ENCODE measurements at places on chromosomes 5 and 9.
A peak's percentile ranks its signal among the peaks of the same experiment; 100 is the strongest.

- no peak for DNase-seq
Measured at GRCh38 chr9:104868303-104868686, 59.7 kb downstream of the ABCA1 start.

GRCh38 chr9:117305454-117305853 is 109.4 kb downstream of the ASTN2 start:
- DNase-seq: no peak

- DNase-seq: no peak
Measured at GRCh38 chr5:157038568-157039187, 20.2 kb downstream of the HAVCR1 start.

GRCh38 chr5:150066901-150067396 is 19.4 kb downstream of the CSF1R start:
- no peak for DNase-seq

GRCh38 chr9:110591526-110591925 is 12.0 kb upstream of the SVEP1 start:
- no peak for DNase-seq

DNA sequence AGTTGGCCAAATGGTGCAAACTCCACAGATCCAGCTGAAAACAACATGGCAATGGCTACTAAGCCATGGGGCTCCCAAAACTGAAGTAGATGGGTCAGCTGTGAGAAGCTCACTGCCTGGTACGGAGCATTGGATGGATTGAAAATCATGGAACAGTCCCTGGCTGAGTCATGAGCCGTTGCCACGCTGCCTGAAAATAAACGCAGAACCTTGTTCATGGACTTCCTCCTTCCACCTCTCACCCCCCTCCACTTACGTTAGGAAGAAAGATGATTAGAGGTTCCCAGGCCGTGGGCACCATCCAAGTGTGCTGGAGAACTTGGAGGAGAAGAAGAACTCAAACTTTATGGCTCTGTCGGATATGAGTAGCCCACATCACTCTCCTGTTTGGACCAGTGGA is 6.8 kb upstream of the DIPK1B start:
- no peak for DNase-seq

DNA sequence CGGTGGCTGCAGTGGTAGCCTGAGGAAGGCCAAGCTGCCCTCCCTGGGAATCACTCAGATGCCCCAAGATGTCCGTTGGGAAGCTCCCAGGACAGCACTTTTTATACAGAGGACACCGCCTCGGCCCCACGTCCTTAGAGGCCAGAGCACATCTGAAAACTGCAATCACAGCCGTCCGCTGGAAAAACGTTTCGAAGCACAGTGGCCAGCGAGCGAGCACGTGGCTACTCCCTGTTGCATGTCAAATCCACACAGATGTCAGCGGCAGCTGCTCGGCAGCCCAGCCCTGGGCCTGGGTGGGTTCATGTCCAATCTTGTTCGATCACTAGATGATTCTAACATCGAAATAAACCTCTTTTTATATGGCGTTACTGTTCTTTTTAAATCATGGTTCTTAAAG is 8.9 kb downstream of the PPP1R26 start:
- no peak for DNase-seq

GRCh38 chr5:168365581-168366081 is 74.2 kb downstream of the WWC1 start:
- DNase-seq: no peak

GRCh38 chr9:4980086-4980727 is 4.9 kb upstream of the JAK2 start:
- no peak for DNase-seq

- DNase-seq: no peak
Measured at GRCh38 chr9:112694706-112695555, 23.0 kb downstream of the INIP start.

GRCh38 chr5:10393491-10393890 is 40.0 kb downstream of the MARCHF6 start:
- no peak for DNase-seq

DNA sequence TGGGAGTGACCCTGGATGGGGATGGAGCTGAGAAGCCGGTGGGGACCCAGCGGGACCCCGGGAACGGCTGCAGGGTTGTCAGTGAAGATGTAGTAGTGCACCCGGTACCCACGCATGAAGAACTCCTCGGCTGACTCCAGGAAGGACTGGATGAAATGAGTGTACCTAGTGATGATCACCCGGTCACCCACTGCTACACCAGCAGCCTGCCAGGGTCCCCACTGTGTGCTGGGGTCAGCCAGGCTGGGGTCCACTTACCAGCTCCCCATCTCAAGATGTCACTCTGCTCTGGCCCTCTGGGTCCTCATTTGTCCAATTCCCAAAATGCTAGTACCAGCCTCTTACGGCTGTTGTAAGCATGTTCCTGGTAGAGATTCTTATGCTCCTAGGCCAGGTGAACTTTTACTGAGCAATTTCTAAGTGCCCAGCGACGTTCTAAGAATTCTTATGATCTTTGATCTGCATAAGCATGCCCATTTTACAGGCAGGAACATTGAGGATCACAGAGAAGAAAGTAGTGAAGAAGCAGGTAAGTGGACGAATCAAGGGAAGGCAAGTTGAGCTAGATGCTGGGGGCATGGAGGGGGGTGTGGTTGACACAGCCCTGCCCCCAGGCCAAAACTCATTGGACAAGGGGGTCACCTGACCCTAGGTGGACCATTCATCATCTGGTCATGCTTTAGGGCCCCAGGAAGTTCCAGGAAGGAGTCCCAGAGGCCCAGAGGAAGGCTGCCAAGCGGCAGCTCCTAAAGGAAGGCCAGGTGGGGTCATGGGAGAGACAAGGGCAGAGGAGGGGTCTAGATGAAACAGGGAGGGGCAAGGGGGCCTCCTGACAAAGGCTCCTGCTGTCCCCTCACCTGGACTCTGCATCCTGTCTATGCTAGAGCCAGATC is 9.4 kb downstream of the GBGT1 start:
- no peak for DNase-seq

GRCh38 chr5:179534431-179534830 is 15.9 kb upstream of the RUFY1 start:
- DNase-seq: no peak

DNA sequence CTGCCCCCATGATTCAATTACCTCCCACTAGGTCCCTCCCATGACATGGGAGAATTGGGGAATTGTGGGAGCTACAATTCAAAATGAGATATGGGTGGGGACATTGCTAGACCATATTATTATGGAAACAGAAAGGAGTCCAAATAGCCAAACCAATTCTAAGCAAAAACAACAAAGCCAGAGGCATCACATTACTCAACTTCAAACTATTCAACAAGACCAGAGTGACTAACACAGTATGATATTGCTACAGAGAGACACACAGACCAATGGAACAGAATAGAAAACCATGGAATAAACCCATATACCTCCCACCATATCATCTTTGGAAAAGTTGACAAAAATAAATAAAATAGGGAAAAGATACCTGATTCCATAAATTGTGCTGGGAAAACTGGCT is 710.5 kb upstream of the CDH9 start:
- DNase-seq: no peak

GRCh38 chr9:136233411-136233810 is 12.2 kb downstream of the QSOX2 start:
- DNase-seq: no peak

GRCh38 chr9:118455259-118455658 is 751.1 kb downstream of the TLR4 start:
- no peak for DNase-seq

- no peak for DNase-seq
Measured at GRCh38 chr9:114072184-114073140, 5.6 kb downstream of the AMBP start.

- no peak for DNase-seq
Measured at GRCh38 chr9:17624571-17624970, 45.7 kb downstream of the SH3GL2 start.

DNA sequence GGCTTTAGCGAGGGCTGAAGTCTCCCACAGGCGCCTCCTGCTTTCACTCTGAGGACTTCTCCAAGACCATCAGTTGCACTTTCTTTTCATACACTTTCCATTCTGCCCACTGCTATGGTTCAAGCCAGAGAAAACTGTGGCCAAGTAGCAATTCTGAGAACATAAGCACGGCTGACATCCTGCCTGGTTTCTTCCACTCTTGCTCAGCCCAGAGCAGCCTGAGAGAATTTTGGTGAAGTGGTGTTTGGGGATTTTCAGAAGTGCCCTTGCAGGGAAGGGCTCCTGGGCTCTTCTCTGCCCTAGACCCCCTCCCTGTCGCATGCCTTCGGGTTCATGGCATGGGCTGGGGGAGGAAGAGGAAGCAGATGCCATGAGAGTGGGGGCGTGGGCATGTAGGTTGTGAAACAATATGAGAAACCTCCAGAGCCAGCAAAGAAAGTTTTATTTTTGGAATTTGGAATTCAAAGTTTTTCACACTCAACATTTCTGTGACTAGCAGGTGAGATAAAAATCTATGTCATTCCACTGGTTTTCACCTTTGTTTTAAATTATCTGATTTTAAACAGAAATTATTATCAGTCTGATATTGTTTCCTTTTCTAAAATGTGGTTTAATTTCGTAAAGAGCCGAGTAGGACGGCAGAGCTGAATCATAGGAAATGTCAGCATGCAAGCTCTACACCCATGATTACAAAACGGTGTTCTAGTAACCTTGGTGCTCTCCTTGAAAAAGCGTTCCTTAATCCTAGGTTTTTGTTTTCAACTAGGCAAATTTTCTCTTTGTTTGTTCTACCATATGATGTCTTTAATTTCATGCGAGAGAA is 27.8 kb upstream of the TNFSF8 start:
- DNase-seq: no peak

DNA sequence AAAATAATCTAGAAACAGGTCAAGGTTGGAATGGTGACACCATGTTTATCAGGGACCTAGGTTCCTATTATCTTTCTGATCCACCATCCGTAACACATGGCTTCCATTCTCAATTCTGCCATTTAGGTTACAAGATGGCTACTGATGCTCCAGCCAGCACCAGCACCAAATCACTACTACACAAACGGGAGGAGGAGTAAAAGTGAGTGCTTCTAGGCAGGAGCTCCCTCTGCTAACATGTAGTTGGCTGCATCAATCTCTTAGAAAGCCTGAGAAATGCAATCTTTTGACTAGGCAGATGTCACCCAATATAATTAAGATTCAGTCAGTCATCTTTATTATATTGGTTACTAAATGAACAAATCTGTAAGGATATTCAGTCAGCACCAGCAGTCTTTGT is 515.9 kb downstream of the RAB3C start:
- DNase-seq: no peak

- no peak for DNase-seq
Measured at GRCh38 chr5:31317665-31318064, 124.2 kb downstream of the CDH6 start.

DNA sequence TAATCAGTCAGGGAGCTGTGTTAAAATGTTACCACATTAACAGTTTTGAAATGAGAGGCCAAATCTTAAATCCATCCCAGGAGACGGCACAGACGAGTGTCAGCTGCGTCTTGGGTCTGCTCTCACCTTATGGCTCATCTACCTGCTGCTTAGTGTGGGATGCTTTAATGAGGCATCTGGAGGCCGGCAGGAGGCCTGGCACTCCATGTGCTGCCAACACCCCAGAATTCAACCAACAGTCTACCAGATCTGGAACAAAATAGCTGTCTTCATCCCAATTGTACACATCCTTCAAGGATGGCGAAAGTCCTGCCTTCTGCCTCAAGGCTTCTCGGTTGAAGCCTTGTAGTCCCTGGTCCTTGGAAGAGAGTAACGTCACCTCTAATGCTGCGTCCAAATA is 12.0 kb downstream of the PRKACG start:
- DNase-seq: no peak

DNA sequence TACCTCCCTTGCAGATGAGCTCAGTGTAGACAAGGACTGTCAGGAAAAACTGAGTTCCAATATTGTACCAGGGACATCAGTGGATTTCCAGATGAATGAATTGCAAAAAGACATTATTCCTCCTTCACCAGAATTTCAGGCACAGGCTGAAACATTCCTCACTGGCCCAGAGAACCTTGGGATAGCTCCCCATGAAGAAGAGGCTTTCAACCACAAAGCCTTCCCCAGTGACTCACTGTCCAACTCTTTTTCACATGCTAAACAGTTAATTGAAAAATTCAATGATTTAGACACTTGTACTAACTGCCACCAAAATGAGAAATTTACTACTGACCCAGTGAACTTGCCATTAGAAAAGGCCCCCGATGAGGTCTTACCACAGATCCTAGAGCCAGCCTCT is 144.5 kb downstream of the UNC13B start:
- DNase-seq: no peak

DNA sequence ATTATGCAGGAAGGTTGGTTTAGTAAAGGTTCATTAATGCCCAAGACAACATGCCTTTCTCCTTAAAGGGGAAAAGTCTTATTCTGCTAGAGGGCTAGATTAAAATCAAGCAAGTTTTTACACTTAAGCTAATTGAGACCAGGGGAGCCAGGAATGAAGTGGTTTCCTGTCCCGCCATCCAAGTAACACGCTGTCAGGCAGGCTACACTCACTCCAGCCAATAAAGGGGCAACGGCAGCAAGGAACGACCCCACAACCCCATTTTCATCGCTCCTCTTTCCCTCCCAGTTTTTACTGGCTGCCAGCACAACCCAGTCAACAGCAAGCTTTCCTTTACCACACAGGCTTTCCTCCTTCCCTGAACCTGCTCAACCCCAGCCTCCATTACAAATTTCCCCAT is 225.1 kb downstream of the DCP2 start:
- DNase-seq: no peak

GRCh38 chr9:106420511-106420944 is 442.4 kb upstream of the ZNF462 start:
- no peak for DNase-seq

- DNase-seq: no peak
Measured at GRCh38 chr5:78355561-78355960, 4.9 kb upstream of the SCAMP1 start.

DNA sequence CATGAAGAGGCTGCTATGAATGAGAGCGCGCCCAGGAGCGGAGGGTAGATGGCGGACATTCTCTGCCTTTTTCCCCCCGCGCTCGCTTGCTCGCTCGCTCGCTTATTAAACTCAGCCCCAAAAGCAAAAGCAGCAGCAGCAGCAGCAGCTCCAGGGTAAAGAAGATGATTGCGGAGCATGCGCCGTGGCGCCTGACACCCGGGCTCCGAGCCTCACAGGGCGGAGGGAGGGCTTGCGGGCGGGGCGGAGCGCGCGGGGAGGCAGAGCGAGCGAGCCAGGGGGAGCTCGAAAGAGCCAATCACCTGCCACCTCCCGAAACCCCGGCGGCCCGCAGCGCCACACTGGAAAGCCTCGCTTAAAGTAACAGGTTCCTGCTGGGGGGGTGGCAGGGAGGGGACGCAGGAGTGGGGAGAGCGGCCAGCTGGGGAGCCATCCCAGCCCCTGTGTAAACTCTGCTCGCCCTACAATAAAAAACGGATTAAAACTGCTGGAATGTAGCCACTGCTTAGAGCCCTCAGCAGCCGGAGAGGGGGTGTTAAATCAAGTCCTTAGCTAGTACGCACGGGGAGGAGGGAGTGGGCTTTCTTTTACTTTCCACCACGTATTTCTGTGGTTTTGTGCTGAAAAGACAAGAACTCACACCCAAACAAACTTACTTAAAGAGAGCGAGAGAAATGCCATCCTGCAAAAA is at the start of gene MLLT3:
TSS of gene MLLT3 (minus strand) at position 170 of the 691 bp plus-strand sequence.
- DNase-seq: peak; percentile 98

DNA sequence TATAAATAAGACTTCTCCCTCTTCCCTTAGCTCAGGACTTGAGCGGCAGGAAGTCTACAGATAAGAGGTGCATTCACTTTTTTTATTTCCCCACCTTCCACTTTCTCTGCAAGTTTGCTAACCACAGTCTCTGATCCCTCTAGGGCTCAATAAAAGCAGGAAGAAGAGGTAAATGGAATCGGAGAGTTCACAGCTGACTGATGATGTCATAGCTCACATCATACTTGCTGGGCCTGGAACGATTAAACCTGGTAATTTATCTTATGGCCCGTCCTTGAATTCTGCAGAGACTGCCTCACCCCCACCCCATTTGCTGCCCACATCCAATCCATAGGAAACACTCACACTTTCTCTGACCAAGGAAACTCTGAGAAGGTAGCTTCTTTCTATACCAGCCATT is 62.9 kb downstream of the DRD1 start:
- DNase-seq: no peak

Measured in Peyer's patch (tissue), 4 donors.